ENCODE measurements at places on chromosomes 2 and 18.
A peak's percentile ranks its signal among the peaks of the same experiment; 100 is the strongest.

DNA sequence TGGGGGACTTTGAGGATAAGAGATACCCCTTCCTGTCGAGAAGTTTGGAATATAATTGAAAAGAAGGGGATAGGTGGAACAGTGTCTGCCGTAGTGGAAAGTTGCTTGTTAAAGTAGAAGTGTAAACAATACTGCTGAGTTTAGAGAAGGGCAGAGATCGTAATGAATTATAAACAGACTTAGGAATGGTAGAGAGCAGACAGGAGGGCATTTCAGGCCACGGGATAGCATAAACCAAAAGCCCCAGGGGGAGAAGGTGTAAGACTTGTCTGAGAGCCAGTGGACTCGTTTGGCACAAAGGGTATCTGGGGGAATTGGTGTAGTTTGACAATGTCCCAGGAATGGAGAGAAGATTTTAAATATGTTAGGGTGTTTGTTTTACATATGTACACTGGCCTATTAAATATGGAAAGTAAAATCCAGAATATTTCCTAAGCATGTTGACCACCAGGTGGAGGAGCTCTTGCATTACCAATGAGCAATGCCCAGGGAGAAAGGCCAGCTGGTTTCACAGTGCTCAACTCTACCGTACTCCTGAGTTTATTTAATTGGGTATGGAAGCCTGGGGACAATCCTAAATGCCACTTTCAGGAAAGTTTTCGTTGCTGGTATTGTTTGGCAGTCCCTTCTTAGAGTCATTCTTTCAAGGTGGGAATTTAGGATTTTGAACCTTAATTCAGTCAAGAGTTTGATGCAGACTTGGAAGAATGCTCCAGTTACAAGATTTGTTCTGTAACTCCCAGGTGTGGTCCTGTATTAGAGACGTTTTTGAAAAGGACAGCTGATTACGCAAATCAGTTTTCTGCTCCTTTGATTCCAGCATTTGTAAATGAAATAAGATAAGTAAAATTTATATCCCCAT lies 7.5 kb downstream of the COPS8 start:
- no peak for DNase-seq

GRCh38 chr2:119223521-119224390 lies at the start of gene STEAP3:
STEAP3 (plus strand) TSS chr2:119223834; CDS start chr2:119231013, 7,179 bp downstream.
- DNase-seq = no peak

- DNase-seq = no peak
Measured at GRCh38 chr18:74571895-74572680, 25.6 kb upstream of the ZNF407 start.

- DNase-seq = peak; percentile 30
Measured at GRCh38 chr2:173874003-173874893, 90.9 kb downstream of the SP3 start.

GRCh38 chr18:57866355-57866754 lies 63.2 kb upstream of the ATP8B1 start:
- no peak for DNase-seq

- DNase-seq = no peak
Measured at GRCh38 chr2:184780384-184780783, 182.1 kb downstream of the ZNF804A start.
